HCEC 1CT (cell line): ENCODE measurements at places on chromosomes 16 and 17.

DNA sequence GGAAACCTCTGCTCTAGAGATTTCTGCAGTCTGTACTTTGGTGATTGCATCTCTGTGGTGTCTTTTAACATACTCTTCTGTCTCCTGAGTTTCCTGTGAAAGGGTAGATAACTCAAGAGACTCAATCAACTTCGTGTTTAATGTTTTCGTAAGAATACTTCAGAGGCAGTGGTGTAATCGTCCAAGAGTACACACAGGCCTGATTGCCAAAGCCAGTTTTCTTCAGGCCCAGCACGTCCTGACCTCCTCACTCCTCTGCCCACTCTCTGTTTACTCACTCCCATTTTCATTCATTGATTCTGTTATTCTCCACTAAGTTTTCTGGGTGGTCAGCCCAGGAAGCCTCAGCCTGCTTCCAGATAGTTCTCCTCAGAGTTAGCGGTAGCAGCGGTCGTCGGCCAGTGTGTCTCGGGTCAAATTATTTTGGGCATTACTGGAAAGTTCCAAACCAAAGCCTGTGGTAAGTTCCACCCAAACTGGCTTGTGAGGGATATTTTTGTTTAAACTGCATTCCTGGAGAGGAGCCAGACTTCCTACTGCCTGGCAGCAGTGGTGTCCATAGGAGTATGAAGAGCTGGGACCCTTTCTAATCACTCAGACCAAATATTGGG, 293.2 kb downstream of the WWOX start:
- no peak for DNase-seq

- no peak for DNase-seq
Measured at GRCh38 chr16:48448841-48449481, 63.7 kb upstream of the SIAH1 start.

DNA sequence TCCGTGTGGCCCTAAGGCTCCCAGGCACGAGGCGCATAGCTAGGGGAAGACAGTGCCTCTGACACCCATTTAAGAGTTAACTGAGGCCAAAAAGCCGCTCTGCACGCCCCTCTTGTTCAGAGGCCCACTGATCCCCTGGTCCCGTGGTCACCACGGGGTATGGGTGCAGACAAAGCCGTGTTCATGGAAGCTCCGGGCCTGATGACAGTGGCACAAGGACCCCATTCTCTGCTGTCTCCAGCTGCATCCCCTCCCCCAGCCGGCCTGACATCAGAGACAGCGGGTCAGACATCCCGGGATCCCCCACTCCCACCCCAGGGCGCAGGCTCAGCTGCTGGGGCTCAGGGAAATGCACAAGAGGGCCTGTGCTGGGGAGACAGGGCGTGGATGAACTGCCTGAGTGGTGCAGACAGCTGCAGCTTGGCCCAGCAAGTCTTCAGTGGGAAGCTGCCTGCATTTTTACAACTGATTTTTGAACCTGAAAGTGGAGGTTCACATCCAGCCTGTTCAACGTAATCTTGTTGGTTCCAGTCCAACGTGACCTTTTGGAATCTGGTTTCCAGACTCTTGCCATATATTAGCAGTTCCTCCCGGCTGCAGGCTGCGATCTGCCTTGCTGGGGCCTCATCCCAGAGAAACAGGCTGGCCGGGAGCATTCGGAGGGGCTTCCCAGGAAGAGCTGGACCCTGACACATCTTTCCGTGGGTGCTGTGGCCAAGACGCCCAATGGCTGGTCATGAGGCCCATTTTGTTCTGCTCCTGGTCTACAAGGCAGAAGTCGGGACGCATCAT, 9.7 kb upstream of the BAHCC1 start:
- DNase-seq, result no peak

- DNase-seq, result no peak
Measured at GRCh38 chr16:25692351-25692741, 587 bp downstream of the HS3ST4 start.

DNA sequence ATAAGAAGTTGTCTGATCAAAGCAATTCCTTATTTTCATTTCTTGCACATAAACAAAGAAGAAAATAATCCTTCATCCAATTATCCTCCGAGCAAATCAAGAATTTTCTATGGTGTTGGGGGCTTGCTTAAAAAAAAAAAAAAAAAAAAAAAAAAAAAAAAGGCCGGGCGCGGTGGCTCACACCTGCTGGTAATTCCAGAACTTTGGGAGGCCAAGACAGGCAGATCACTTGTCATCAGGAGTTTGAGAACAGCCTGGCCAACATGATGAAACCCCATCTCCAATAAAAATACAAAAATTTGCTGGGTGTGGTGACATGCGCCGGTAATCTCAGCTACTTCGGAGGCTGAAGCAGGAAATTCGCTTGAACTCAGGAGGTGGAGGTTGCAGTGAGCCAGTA, 19.3 kb downstream of the CNP start:
- DNase-seq, result no peak

DNA sequence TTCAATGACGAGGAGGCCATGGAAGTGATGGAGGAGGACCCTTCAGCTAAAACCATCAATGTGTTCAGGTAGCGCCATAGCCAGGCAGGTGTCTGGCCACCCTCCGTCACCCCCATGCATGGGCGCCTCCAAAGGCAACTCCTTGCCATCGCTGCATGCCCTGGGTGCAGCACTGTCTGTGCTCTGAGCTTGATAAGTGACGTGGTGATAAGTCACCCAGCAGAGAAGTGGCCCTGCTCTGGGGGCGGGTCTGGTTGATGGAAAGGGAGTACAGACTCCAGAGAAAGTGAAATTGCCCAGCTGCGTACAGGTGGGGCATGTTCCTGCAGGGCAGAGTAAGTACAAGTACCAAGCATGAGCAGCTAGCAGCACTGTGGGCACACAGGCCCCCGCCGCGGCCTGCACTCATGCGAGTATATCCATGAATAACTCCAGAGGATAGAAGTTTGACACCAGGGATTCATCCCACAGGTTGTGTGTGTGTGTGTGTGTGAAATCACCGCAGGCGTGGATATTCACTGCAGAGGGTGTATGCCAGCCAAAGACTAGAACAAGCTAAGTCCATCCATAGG, 13.1 kb downstream of the DNAI2 start:
- no peak for DNase-seq

GRCh38 chr16:19882186-19882585, 2.5 kb downstream of the GPRC5B start:
- DNase-seq, result no peak

GRCh38 chr17:73157521-73157890, 7.3 kb upstream of the SSTR2 start:
- no peak for DNase-seq

GRCh38 chr17:78878871-78879527, 24.0 kb downstream of the CEP295NL start:
- DNase-seq, result no peak

- no peak for DNase-seq
Measured at GRCh38 chr17:47251421-47251940, 2.1 kb upstream of the ITGB3 start.

DNA sequence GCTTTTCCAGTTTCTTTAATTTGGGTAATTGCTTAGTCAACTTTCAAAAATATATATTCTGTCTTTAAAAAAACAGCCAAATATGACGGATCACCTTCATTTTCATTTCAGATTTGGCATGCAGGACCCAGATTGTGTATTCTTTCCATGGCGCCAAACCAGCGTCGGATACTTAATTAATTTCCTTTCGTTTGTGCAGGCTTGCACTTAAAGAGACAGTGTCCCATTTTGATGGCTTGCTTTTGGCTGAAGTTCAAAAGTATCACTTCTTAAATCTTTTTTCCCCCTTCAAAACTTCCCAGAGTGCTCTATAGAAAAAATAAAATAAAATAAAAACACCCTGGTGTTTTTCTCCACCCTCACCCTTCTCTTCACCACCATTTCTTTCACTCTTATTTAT, 394.5 kb upstream of the SOX9 start:
- no peak for DNase-seq

DNA sequence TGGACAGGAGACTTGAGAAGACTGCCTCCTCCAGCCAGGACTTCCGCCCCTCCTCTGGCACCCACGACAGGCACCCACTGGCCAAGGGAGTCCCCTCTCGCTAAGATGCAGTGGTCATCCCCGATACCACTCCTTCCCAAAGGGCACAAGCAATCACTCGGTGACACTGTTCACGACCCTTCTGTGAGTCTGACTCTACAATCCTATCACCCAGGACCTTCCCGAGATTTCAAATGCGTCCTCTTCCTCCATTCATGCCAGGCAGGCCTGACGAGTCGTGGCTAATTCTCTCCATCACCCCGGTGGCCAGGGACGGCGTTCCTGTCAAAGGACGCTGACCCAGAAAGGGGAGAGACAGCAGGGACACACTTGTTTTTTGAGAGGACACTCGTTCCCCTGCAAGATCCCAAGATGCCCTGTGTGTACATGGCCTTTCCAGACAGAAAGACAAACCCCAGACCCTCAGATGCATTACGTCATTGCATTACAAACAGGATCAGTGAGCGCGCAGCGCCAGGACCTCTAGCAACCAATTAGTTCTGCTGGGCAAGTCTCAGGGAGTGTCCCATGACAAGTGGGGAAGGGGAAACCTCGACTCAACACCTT, 12.2 kb downstream of the FBXO31 start:
- no peak for DNase-seq

GRCh38 chr17:7553356-7553755, 4.5 kb downstream of the TNFSF12 start:
- DNase-seq, result no peak

DNA sequence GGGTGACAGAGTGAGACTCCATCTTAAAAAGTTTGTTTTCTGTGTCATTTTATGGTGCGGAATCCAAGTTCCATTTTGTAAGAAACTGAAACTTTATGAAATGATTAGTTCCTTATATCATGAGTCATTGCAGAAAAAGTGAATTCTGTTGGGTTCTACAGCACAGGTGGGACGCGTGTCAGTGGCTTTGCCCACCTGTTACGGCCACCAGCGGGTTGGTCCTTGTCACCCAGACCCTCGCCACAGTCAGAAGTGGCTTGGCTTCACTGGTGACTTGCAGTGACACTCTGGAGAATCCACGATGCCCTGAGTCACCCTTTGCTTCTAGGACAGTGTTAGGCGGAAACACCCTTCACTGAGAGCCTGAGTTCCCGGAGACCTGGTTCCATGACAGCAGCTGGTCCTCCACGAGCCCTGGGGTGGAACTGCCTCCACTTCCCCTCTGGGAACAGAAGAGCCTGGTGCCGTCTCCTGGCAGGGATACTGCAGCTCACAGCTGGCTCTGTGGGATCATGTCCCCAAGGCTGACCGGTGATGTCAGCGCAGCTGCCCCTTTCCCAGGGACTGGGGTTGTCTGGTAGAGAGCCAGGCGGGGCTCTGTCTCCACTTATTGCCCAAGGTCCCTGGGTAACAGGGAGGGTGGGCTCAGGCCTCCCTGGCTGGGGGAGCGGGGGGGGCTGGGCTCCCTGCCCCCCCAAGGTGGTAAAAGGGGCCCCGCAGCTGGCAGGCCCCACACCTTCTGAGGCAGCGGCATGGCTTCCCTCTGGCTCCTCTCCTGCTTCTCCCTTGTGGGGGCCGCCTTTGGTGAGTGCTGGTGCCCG, at the start of gene CTRB1:
Gene CTRB1, plus strand, starts transcription at position 733 of the 821 bp plus-strand sequence. Its CDS starts 20 bp downstream, at position 753.
- DNase-seq, result no peak

DNA sequence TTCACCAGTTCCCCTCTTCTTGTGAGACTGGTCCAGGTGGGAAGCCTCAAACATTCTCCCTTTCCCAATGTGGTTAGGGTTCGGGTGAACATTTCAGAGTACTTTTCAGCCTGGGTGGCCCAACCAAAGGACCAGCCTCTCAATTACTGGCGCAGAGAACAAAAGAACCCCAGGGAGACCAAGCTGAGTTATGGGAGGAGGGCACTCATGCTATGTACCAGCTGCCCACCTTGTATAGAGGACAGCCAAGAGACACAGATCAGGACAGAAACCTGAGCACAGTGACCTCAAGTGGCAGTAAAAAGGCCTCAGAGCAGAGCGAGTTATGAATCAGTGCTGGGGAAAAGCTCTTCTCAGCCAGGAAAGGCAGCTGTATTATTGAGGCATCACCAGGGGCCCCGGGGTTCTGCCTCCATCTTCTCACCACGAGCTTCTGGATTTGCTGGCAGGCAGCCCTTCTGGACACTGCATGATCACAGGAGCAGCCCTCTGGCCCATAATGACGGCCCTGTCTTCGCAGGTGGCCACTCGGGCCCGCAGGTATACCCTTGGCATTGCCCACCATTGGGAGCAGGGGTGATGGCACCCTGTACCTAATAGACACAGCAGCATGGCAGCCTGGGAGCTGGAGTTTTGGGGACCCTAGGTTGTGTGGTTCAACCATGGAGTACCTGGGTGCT, 3.8 kb downstream of the G6PC3 start:
- DNase-seq, result no peak

- DNase-seq, result peak; percentile 96
Measured at GRCh38 chr16:4410335-4411075, 5.9 kb downstream of the CORO7 start.

DNA sequence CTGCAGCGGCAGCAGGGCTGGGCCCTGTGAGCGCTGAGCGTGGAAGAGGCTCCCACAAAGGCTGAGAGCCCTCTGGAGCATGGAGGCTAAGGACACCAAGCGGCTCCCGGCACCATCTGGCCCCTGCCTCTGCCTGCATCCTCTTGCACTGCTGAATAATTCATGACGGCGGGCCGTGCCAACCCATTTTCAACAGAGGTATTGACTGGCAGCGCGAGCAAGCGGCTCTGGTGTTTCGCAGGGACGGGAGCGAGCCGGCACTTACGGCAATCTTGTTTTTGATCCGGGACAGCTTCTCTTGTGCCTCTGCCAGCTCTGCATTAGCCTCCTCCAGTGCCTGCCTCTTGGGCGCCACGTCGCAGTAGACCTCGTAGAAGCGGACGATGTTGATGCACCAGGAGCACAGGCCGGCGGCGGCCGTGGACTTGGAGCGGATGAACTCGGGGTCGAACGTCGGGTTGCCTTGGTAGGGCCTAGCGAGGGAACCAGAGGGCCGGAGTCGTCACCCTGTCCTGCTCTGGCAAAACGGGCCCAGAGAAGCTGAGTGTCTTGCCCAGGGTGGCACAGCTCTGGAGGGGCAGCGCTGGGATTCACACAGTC, 80.4 kb downstream of the PGS1 start:
- DNase-seq, result no peak

- DNase-seq, result peak; percentile 73
Measured at GRCh38 chr17:6753006-6753445, 2.8 kb upstream of the XAF1 start.
